ENCODE measurements at places on chromosomes 6 and 20.

DNA sequence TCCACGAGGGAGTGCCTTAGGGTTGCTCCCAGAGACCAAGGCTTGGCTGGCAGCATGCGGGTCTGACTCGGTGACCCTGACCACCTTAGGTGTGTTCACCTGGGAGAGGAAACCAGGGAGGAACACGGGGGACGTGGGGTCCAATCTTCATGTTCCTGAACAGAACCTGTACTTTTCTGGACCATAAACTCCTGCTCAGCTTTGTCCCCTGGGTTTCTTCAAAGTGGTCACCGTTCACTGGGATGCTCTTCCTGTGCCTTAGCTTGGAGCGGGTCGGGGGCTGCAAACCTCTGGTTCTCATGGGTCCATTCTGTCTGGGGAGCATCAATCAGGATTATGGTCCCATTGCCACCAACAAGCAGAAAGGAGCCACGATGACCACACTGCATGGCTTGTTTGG is 333.5 kb downstream of the QKI start:
- DNase-seq: no peak

DNA sequence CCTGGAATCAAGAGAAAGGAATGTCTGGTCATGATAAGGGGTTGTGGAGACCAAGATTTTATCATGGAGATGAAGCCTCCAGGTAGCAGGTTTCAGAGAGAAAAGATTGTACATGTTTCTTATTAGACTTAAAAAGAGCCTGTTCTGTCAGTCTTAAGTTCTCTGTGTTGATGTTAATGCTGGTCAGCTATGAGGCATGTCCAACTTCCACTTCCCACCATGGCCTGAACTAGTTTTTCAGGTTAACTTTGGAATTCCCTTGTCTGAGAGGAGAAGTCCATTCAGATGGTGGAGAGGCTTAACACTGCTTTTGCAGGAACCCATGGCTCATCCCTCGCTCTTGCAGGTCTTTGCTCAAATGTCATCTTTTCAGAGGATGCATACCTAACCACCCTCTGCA is 27.5 kb upstream of the TAB2 start:
- no peak for DNase-seq

DNA sequence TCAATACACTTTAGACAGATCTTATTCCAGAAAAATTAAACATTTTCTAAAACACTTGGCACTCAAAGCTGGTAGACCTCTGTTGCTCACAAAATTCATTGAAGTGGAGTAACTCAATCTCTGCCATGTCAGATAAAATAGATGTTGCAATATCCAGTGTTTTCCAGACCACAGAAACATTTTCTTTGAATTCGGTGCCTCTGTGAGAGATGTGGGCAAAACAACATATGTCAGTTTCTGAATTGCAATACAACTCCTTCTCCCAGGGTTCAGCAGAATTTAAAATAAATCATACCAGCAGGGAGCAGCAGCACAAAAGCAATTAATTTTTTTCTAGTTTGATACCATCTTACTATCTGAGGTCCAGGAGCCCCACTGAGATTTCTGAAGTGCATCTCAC is 11.3 kb upstream of the PKHD1 start:
- no peak for DNase-seq

DNA sequence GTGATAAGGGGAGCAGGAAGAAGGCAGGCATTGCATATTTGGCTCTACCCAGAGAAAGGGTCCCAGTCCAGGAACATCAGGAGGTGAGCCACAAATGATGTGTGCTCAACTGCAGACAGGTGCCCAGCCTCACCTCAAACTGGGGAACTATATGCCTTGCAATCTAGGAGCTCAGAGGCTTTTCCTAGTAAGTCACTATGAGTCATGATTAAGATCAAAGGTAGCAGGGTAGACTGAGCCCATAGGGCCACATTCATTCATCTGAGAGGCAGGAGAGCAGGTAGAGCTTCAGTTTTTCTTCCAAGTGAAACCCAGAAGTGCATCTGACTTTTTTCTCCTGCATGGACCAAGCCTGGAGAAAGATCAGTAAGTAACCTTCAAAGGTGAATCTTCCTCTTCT is 31.3 kb downstream of the MARCKS start:
- no peak for DNase-seq

DNA sequence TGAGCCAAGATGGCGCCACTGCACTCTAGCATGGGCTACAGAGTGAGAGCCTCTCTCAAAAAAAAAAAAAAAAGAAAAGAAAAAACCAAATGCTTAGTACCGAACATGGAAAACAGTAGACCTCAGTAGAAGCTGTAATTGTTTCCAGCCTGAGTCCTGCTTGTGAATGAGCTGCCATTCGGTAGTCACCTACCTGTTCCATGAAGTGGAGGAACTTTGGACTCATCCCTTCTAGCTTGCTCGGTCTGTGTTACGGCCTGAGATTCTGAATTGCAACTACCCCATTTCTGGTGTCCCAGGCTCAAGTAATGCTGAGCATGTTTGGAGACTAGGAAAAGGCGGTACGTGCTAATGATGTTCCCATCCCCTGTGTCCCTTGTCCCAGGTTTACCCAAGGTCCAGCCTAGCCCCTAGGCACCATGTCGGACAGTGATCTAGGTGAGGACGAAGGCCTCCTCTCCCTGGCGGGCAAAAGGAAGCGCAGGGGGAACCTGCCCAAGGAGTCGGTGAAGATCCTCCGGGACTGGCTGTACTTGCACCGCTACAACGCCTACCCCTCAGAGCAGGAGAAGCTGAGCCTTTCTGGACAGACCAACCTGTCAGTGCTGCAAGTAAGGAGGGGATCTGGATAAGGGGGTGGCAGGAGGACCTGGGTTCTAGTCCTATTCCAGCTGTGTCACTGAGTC is 5.1 kb downstream of the TGIF2 start:
- DNase-seq: no peak

DNA sequence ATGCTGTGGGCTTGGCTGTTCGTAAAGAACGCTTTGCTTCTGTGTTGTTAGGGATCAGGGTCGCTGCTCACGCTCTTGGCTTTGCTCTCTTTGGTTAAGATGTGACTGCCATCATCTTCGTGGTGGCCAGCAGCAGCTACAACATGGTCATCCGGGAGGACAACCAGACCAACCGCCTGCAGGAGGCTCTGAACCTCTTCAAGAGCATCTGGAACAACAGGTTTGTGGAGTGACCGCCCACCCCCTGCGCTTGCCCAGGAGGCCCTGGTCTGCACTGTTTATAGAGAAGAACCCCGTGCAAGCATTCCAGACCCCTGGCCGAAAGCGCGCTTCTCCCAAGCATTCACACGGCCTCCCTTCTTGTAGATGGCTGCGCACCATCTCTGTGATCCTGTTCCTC is 57.1 kb downstream of the GNAS start:
- DNase-seq: no peak

DNA sequence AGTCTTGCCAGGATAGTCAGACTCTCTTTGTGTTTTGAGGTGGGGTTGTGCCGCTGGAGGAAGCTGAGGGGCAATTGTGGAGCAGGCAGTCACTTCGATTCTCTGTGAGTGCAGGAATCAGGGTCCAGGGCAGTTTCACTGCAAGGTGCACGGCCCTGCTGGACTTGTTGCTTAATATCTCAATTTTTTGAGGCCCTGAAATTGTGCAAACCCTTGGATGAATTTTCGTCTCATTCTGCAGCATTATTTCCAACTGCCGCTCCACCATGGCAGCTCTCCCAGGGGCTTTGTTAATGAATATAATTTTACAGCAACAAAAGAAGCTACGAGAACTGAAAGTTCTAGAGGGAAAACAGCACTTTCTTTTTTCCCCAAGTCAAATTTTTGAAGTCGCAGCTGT is 531.9 kb downstream of the QKI start:
- DNase-seq: no peak

DNA sequence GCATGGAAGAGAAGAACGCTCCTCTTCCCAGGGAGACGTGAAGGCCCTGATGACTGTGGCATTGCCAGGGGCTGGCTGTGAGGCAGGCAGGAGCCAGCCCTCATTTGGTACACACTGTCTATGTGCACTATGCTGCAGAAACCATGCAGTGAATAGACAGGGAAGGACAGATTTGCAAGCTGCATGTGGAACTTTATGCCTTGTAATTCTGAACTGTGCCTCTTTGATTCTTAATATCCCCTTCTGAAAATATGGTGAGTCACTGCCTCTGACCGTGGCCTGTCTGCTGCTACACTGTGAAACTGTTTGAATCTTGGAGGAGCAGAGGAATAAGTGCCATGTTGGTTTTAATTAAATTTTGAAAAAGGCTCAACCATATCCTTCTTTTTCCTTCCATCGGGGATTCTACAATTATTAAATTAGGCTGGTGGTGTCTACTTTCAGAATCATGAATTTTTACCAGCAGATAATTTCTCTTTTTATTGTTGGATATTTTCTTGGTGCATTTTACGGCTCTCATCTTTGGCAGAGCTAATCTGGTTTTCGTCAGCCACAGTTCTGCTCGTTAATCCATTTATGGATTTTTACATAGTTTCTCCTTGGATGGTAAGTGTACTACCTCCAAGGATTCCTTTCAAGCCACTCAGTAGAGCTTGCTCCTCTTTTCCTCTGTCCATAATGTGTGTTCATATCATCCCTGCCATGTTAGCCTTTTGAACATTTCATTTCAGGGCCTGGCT is 301.0 kb upstream of the SLC35B3 start:
- no peak for DNase-seq

DNA sequence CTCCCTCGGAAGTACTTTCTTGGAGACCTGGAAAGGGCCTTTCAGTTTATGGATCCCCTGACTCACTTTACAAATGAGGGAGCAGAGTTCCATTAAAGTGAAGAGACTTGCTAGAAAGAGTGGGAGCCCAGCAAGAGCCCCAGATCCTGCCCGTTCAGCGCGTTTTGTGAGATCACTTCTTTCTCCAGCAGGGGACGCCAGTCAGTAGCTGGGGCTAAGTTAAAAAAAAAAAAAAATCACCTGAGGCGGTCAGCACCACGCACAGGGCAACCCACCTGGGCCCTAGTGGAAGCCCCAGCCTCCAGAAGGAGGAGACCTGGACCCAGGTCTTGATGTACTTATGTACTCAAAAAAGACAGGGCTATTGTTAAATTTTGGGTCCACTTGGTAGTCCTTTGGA is 274.5 kb upstream of the RNF24 start:
- DNase-seq: no peak

- peak; percentile 36 for DNase-seq
Observed at GRCh38 chr6:19999319-20000191, 162.4 kb downstream of the ID4 start.

DNA sequence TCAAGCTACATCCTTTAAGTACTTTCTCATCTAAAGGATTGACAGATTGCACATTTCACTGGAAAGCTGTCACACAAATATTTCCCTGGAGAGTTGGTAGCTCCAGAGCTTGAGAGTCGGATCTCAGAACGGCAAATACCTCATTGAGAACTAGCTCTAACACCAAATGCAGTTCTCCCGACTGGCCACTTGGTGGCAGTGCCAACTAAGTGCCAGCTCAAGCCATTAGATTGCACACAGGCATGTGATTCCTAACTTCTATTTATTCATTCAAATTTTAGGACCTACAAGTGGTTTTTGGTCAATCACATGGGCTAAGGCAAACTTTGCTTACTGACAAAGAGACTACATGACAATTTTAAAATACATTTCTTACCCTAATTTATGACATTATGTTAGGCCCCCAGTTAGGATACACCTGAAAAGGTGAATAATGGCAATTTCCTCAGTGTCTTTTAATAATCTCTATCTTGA is 7.9 kb upstream of the MCHR2 start:
- DNase-seq: peak; percentile 65

- DNase-seq: no peak
Observed at GRCh38 chr20:34530342-34530741, 14.1 kb downstream of the DYNLRB1 start.

GRCh38 chr6:161586887-161587286 is 313.0 kb upstream of the AGPAT4 start:
- DNase-seq: no peak

- no peak for DNase-seq
Observed at GRCh38 chr6:150684161-150684560, 84.5 kb downstream of the PLEKHG1 start.

GRCh38 chr6:11532097-11532496 is 5.5 kb upstream of the TMEM170B start:
- DNase-seq: no peak

DNA sequence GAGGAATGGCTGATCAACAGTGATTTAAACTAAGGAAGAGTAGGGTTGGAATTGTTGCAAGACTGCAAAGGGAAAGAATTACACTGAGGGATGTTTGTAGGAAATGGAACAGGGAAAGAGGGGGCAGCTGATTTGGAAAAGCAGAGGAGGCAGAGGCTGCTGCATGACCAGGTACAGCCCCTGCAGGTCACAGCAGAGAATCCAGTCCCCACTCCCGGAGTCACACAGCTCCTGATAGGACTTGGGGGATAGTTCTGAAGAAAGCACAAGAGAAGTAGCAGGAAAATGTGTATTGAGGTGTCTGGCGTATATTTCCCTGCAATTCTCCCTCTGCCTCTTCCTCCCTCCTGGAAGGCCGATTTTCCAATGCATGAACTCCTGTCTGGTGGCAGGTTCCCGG is 92.5 kb upstream of the PDE10A start:
- no peak for DNase-seq

GRCh38 chr20:10264166-10264558 is 45.5 kb downstream of the SNAP25 start:
- DNase-seq: no peak

GRCh38 chr6:147467886-147468285 is 40.6 kb upstream of the SAMD5 start:
- no peak for DNase-seq

GRCh38 chr20:2312876-2313275 is 17.1 kb downstream of the TGM3 start:
- DNase-seq: no peak

- DNase-seq: no peak
Observed at GRCh38 chr20:8145246-8146168, 13.4 kb downstream of the PLCB1 start.

DNA sequence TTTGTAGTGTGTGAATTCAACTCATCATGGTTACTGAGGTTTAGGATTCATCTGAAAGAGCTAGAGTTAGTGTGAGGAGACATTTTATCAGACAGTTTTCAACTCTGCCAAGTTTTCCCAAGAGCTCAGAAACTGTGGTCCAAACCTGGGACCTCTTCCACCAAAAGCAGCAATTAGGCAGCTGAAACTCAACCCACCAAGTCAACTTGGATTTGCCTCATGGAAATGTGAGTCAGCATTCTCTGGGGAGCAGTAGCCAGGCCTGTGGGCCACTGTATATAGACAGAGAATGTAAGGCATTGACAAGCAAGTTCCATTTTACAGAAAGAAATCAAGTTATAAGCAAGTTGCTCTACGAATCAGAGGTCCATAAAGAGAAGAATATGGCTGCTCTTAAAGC is 178.8 kb upstream of the HDDC2 start:
- peak; percentile 90 for DNase-seq

DNA sequence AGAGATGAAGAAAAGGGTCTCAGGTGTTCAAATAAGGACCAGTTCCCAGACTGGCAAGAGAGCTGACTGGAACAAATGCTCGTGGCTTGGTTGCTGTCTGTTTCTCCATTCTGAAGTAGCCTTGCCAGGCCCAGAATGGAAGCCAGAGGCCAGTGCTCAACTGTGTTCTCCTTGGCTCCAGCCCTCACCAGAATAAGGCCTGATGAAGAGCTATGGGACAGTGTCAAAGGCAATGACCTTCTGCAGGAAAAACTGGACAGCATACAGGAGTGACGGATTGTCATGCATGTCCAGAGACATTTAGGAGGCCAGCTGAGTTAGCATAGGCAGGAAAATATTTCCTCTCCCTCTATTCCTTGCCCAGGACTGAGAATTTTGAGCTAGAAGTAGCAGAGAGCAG is 72.2 kb downstream of the HAO1 start:
- no peak for DNase-seq
